ENCODE measurements at places on chromosomes 7 and 10.
A peak's percentile ranks its signal among the peaks of the same experiment; 100 is the strongest.

GRCh38 chr7:79281426-79281825 lies 172.0 kb downstream of the MAGI2 start:
- no peak for DNase-seq

GRCh38 chr10:119516381-119517234 lies 25.9 kb downstream of the RGS10 start:
- peak; percentile 82 for DNase-seq

DNA sequence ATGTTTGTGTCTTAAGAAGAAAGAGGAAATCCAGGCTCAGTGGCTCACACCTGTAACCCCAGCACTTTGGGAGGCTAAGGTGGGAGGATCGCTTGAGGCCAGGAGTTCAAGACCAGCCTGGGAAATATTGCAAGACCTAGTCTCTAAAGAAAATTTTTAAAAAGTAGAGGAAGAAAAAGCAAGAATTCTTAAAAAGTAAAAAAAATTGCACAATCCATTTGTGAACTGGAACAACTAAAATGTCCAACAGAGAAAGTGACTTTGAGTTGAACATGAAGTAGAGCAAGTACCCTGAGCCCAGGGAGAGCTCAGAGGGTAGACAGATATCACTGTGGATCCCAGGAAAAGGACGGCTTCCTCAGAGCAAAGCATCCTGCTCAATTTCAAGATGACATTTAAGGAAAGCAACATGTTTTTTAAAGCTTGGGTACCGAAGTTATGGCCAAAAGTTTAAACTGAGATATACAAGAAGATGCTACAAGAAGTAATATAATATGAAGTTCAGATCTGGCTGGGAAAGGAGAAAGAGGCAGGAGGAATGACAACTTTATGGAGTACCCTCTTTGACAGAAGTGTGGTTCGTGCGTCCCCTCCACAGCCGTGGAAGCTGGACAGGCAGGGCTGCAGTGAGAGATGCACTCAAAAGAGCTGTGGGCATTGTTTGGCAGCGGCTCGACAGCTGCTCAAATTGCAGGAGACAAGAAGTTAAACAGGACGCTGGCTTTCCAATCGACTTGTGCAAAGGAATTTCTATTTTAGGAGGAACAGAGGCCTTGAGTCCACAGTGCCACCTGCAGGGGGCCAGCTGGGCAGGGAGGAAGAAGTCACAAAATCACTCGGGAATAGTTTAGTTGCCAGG lies 201.3 kb downstream of the JCAD start:
- no peak for DNase-seq

GRCh38 chr10:129449893-129450292 lies 17.1 kb upstream of the MGMT start:
- DNase-seq, result no peak

DNA sequence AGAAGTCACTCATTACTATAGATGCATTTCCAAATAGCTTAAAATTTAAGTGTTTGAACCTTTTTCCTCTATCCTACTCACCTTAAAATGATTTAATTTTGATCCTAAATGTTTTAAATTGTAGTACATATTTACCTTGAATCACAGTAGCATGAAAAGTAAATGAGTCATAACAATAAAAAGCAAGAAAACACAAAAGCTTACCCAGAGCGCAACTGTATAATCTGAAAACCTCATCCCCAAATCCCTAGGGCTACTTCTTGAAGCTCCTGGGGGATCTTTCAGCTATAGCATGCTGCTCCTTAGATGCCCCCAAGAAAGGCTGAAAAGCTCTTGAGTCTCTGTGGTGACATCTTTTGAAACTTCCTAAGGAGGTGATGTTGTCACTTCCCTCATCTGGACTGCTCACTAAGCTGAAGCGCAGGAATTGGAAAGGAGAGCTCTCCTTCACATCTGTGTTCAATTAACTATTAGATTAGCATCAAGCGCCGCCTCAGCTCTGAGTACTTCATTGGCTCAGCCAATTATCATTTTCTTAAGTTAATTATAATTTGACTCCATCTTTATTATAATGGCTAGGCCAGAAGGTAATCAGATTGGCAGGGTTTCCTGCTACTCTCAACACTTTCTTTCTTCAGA lies 60.2 kb downstream of the SEMA3E start:
- DNase-seq, result no peak

GRCh38 chr7:121544726-121545125 lies 148.6 kb upstream of the FAM3C start:
- DNase-seq, result no peak
